ENCODE measurements at places on chromosomes 4 and X. TPM values are rescaled to one million over a fixed set of nuclear protein-coding genes. Genes with fewer than 3 reads are reported as not detected.

Gene GPRIN3
- 7.4 TPM for total RNA-seq

Gene IL2RG
- 276 TPM for total RNA-seq

Gene PRR32
- total RNA-seq = not detected

- no peak for DNase-seq
These were observed 120.1 kb downstream of the GC start for GRCh38 chr4:71663780-71664179.

- DNase-seq = no peak
These were observed 2.7 kb upstream of the SRPK3 start for GRCh38 chrX:153778181-153778580.

Gene MAGEE1
- 3.0 TPM for total RNA-seq

Gene NXF2B
- not detected for total RNA-seq

Gene LRRC66
- not detected for total RNA-seq

Gene SMIM43
- total RNA-seq = not detected

Gene DUSP21
- not detected for total RNA-seq

Gene PFKFB1
- 0.68 TPM for total RNA-seq

DNA sequence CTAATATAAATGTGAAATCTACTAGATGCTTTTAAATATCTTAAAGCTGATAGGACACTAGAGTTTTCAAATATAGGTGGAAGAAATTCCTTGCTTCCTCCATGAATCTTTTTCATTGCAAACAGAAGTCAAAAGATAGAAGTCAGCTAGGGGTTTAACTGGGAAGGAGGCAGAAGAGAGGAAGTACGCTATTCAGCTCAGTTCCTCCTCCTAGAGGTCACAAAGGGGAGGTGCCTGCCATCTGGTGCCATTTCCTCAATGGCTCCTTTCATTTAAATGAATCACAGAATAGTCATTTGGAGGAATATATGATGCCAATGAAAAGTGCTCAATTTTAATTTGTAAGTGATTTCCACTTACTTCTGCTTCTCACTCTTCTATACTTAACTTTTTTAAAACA is 8.5 kb downstream of the COL25A1 start:
- DNase-seq = no peak

- DNase-seq = no peak
These were observed 407.3 kb downstream of the DMD start for GRCh38 chrX:32804034-32804433.

DNA sequence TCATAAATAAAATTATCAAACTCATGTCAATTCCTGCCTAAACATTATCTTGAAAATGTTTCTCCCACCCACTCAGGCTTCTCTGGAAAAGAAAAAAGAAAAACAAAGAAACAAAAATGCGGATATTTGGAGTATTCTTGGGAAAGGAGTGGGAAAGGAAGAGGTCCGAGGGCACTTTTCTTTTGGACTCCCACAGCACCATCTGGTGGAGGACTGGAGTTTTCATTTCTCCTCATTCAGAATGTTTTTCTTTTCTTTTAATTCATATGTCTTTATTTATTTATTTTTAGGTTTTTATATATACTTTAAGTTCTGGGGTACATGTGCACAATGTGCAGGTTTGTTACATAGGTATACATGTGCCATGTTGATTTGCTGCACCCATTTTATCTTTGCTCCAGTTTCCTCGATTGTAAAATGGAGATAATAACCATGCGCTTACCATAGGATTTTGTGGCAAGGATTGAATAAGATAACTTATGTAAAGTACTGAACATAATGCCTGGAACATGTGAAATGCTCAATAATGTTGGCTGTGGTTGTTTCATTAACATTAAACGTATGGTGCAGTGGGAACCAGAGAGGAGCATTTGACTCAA is 8.0 kb upstream of the KCNE5 start:
- DNase-seq = no peak

- no peak for DNase-seq
These were observed 138.8 kb upstream of the IL15 start for GRCh38 chr4:141497627-141498026.

GRCh38 chrX:154486052-154486395 is 391 bp downstream of the UBL4A start:
- DNase-seq = no peak

Gene RPS6KA6
- 0.16 TPM for total RNA-seq

Gene TLR8
- total RNA-seq = not detected

Gene SPON2
- 2.1 TPM for total RNA-seq

Gene GPM6B
- 0.08 TPM for total RNA-seq

Gene MND1
- 9.6 TPM for total RNA-seq

DNA sequence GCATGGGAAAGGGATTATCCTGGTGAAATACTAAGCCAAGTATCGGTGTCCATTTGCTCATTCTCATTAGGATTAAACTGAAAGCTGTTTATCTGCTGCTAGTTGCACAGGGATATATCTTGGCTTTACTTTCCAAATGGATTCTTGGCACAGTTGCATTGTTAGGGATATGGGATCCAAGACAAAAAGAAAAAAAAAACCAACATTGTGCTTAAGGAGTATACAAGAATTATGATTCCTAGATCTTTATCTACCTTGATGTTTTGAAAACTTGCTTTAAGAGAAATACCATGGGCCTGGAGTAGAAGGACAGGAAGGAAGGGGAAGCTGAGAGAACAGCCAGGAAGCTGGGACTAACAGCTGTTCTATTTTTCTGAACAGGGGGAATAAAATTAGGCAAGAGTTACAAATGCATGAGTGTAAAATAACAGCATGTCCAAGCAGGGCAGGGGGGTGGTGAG is 107.6 kb downstream of the ATXN3L start:
- no peak for DNase-seq

Gene GPR50
- not detected for total RNA-seq

- DNase-seq = no peak
These were observed 36.4 kb downstream of the QDPR start for GRCh38 chr4:17475481-17475880.

GRCh38 chr4:7330811-7331681 is 103.7 kb downstream of the PSAPL1 start:
- DNase-seq = no peak

DNA sequence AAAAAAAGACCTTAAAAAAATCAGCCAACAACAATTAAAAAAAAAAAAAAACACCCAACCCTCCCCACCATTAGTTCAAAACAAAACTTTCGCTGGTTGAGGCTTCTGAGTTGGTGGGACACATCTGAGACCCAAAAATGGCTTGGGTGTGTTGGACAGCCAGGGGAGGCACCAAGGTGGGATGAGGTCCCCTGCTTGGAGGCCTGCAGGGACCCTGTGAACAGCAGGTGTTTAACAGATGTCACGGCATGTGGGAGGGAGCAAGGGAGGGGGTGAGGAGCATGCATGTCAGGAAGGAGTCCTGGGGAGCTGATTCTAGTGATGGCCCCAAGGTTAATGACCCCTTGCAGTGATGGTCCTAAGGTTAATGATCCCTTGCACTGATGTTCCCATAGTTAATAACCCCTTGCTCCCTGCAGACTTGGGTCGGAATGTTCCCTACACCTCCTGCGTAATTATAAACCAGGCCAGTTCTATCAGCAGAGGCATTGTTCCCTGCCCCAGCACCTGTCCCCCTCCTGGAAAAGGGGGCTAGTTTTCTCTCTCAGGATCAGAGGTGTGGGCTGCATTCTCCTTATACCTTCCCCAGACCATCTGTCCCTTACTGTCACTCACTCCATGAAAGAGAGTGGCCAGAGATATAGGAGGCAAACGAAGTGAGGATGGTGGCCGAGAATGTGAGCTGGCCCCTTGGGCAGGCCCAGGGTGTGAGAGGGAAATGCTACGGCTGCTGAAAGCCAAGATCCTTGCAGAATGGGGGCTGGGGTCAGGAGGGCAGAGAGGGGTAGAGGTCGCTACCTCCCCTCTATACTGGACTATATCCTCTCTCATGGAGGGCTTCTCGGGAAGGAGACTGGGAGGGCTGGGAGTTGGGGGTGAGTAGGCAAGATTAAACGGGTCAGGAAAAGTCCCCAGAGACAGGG is 2.3 kb upstream of the FOXP3 start:
- DNase-seq = no peak

DNA sequence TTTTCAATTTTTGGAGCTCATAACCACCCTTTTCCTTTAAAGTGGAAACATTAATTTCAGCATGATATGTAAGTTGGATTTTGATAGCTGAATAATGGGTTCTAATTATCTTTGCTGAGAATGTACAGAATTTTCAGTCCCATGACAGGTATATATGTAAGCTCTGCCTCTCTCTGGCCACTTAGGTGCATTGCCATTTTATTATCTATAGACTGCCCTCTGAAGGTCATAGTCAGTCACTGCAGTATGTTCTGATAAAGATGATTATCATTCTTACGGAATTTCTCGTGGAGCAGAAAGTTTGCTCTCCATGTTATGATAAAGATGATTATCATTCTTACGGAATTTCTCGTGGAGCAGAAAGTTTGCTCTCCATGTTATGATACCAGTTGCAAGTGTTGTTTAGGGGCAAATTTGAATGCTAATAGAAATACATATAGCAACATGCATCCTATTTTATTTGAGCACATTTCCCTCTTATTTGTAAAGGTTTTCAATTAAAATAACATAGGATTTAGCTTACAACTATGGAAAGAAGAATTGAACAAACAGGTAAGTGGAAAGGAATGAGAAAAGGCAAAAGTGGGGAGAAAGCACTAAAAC is 10.4 kb downstream of the AFP start:
- DNase-seq = no peak

- no peak for DNase-seq
These were observed 709.7 kb downstream of the DMD start for GRCh38 chrX:32501606-32502005.

Gene PTTG2
- not detected for total RNA-seq

Gene LIMCH1
- total RNA-seq = 0.34 TPM

Gene EPGN
- total RNA-seq = 0.26 TPM

GRCh38 chr4:31291238-31291637 is 571.1 kb downstream of the PCDH7 start:
- DNase-seq = no peak

DNA sequence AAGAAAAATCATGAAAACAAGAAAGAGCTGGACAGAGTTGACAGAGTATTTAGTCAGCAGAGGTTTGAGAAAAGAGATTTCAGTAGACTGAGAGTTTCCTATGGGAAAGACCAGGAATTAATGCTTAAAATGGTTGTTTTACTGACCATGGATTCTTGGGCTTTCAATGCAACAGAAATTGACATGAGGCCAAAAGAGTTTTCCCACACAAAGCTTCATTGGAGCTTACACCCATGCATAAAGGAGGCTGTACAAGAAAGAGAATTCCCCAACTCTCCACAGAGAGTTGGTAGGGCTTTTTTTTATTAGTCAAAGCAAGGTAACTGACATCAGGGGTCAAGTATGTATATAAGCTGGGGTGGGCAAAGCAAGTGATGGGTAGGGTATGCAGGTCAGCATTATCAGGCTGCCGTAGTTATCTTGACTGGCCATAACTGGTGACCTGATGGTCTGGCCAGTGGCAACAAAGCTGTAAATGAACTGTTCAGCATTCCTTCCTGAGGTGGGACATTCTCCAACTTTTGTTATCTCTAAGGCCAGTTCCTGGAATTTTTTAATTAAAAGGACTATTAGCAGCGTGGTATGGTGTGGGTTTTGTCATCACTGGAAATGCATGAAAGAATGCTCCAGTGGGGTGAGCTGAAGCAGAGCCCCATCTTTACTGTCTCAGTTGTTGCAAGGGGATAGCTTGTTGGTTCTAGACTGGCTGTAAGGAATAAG is 117.0 kb downstream of the ADAM29 start:
- DNase-seq = no peak

Measured in activated T-cell treated with anti-CD3 and anti-CD28 coated beads, Interleukin-2, amount 50 U/mL, for 4 hours (primary cell).